ENCODE measurements at places on chromosomes 16 and 17.

- DNase-seq, result no peak
Measured at GRCh38 chr17:77280304-77281121, 139.7 kb downstream of the SEC14L1 start.

- no peak for DNase-seq
Measured at GRCh38 chr17:34644941-34645550, 65.7 kb downstream of the TMEM132E start.

- DNase-seq, result no peak
Measured at GRCh38 chr17:15091825-15092224, 173.3 kb downstream of the PMP22 start.

DNA sequence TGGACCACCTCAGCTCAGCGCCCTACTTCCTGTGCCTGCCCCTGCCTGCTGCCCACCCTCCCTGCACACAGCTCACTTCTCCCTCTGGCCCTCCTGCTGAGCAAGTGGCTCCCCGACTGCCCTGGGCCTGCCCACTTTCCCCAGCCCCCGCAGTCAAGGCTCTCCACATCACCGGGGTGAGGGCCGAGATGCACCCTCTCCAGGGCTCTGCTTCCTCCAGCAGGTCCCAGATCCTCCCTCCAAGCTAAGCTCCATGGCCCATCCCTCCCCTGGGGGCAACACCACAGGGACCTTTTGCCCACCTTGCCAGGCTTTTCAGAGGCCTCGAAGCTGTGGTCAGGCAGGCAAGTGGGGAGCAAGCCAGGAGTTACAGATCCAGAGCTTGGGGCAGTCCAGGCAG is 820.2 kb downstream of the KCNJ18 start:
- no peak for DNase-seq

- DNase-seq, result no peak
Measured at GRCh38 chr17:77544347-77545110, 403.8 kb downstream of the SEC14L1 start.

DNA sequence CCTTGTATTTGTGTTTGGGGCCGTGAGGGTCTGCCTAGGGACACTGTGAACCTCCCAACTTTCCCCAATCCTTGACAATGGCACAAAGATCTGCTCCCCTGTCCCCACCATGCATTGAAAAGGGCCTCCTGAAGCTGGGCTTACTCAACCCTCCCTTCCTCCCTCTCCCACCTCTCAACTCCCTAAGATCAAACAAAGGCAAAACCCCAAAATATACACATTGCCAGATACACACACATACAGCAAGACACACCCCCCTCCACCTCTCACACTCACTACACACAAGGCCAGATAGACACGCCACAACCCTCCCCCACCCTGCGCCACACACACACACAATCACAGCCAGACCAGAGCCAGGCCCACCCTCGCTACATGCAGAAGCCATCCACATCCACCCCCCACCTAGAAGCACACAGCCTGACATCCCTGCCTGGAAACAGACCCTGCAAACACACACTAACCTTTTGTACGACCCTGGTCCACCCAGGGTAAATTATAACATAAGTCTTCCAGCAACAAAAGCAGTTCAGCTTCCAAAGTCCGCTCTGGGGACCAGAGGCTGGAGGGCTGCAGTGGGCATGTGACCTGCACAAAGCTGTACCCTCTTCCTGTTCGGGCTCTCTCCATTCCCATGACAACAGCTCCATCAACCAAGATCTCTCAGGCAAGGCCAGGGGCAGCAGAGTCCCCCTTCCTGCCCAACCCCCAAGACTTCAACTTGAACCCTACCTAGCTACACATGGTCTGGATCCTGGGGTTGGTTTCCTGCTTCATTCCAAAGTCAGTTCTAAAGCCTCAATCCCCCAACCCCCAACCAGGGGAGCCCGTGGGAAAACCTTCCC is 1.9 kb downstream of the PCGF2 start:
- DNase-seq, result no peak

GRCh38 chr16:67181346-67181745 is 2.4 kb downstream of the MATCAP1 start:
- no peak for DNase-seq

DNA sequence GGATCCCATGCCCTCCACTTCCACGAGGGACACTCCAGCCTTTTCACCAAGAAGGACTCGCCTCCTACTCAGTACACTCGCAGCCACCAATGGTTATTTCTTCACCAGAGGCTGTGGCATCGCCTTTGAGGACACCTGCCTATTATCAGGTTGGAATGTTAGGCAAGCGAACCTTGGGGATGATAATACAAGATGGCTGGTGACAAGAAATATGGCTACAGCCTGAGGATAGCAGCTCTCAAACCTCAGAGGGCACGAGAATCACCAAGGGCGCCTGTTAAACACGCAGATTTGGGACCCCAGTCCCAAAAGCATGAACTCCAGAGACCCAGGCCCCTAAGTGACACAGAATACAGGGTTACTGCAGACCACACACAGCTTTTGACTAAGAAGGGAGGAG is 58.1 kb downstream of the CYTH1 start:
- no peak for DNase-seq

DNA sequence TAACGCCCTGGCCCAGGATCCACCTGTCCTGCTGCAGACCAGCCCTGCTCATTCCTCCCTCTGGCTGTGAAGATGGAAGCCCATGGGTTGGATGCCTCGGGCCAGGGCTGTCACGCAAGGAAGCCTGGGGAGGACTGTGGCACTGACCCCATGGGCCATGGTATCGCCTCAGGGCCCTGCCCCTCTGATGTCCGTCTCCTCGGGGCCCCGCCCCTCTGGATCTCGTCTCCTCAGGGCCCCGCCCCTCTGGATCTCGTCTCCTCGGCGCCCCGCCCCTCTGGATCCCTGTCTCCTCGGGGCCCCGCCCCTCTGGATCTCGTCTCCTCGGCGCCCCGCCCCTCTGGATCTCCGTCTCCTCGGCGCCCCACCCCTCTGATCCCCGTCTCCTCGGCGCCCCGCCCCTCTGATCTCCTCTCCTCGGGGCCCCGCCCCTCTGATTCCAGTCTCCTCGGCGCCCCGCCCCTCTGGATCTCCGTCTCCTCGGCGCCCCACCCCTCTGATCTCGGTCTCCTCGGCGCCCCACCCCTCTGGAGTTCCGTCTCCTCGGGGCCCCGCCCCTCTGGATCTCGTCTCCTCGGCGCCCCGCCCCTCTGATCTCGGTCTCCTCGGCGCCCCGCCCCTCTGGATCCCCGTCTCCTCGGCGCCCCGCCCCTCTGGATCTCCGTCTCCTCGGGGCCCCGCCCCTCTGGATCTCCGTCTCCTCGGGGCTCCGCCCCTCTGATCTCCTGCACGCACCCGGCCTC is 24.0 kb downstream of the METRNL start:
- DNase-seq, result peak; percentile 90

All from K562 (cell line).